ENCODE measurements at places on chromosomes 13 and 19. TPM values are rescaled to one million over a fixed set of nuclear protein-coding genes. Genes with fewer than 3 reads are reported as not detected.

- peak; percentile 49 for DNase-seq
These were observed 854 bp downstream of the RNASEH2B start for GRCh38 chr13:50910485-50910805.

CGB1 gene
- total RNA-seq: not detected

LNX2 gene
- 12.8 TPM for total RNA-seq

DNA sequence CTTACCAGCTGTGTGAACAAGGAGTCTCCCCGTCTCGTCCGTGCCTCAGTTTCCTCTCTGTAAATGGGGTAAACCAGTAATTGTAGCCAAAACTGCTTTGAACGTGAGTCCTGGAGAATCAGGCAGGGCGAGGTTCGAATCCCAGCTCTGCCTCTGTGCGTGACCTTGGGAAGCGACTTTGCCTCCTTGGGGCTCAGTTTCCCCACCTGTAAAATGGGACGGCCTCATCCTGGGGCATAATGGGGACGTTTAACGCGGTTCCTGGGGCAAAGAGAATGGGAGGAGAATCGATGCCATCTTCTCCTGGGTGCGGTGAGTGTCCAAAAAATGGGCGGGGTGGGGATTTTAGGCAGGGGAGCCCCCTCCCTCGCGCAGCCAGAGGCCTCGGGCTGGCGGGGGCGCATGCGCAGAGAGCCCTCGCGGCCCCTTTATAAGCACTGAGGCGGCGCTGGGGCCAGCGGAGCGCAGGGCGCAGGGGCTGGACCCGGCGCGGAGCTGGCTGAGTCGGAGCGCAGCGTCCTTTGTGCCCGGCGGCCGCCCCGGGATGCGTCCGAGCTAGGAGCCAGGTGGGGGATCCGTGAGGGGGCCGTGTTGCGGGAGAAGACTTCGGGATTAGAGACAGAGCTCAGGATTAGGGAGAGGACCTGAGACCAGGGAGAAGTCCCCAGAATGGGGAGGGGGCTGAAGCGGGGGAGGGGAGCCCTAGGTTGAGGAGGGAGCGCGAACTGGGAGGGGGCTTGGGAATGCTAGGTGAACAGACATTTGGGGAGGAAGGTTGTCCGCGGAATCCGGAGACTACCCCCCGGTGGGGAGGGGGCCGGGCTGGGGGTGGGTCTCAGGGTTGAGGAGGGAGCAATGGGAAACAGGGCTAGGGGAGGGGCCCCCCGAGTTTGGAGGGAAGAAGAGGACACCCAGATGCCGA lies at the start of gene NCAN:
Gene NCAN, plus strand, starts transcription at position 460 of the 922 bp plus-strand sequence. CDS start 4,996 bp downstream, outside the sequence.
- no peak for DNase-seq

- no peak for DNase-seq
These were observed 79.3 kb upstream of the STK24 start for GRCh38 chr13:98656223-98656622.

KIR2DL4 gene
- not detected for total RNA-seq

DNA sequence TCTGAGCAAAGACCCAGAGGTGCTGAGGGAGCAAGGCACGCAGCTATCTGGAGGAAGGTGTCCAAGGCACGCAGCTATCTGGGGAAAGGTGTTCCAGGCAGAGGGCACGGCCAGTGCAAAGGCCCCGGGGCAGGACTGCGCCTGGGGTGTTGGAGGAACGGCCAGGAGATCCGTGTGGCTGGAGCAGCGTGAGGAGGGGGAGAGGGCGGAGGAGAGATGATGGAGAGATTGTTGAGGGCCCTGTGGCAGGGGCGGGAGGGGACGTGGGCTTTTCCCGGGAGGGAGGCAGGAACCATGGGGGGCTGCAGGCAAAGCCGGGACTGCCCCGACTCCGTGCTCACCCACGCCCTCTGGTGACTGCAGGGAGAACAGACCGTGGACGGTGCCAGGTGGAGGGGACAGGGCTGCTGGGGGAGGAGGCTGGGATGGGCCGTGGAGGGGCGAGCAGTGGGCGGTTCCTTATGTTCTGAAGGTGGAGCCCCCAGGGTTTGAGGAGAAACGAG lies 13.3 kb upstream of the MISP start:
- peak; percentile 70 for DNase-seq

CHST8 gene
- total RNA-seq: 0.09 TPM

N4BP2L1 gene
- 13.8 TPM for total RNA-seq

DNA sequence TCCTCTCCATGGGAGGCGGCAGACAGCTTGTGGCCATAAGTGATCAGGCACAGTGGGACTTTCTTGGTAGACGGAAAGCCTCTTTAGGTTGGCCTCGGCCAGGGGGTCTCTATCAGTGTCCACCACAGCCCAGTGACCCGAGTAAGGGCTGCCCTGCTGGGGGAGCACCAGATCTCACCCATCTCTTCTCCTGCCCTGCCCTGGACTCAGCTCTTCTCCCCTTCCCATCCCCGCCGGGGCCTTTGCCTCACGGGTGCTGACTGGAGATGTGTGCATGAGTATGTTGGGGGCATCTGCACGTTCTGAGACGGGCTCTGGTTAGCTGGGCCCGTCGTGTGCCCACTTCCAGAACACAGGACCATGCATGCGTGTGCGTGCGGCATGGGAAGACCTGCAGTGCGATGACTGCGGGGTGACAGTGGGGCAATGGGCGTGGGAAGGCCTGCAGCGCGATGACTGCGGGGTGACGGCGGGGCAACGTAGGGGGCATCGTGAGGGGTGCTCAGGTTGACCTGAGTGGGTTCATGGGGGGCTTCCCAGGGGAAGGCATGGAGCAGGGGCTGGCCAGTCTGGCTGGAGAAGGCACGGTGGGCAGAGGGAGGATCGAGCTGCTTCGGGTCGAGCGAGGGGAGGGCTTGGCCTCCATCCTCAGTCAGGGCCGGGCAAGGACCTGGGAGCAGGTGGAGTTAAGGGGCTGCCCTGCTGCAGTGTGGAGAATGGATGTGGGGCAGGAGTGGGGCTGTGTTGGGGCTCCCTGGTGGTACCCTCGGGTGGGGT lies 15.9 kb downstream of the EPN1 start:
- DNase-seq: no peak

DNA sequence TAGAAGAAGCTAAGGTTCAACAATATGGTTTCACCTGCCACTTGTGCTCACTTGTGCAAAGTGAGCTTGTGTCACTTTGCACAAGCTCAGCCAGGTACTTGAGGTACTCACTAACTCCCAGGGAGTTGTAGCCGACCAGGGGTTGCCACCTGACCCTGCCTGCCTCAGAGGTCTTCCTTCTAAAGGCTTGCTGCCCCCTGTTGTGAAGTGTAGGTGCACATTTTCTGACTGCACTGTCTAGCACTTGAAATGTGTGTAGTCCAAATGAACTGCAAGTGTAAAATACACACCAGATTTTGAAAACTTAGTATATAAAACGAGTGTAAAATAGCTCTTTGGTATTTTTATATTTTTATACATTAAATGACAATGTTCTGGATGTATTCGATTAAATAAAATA lies 230.8 kb downstream of the DLEU7 start:
- DNase-seq: no peak

GAPDHS gene
- total RNA-seq: not detected

KLK7 gene
- total RNA-seq: not detected

GRCh38 chr19:2296141-2296540 lies 11.8 kb downstream of the LINGO3 start:
- no peak for DNase-seq

ZNF254 gene
- 23.3 TPM for total RNA-seq

GRCh38 chr19:47107202-47107952 lies 6.2 kb downstream of the ZC3H4 start:
- DNase-seq: peak; percentile 55

PTPRS gene
- 17.5 TPM for total RNA-seq

DNA sequence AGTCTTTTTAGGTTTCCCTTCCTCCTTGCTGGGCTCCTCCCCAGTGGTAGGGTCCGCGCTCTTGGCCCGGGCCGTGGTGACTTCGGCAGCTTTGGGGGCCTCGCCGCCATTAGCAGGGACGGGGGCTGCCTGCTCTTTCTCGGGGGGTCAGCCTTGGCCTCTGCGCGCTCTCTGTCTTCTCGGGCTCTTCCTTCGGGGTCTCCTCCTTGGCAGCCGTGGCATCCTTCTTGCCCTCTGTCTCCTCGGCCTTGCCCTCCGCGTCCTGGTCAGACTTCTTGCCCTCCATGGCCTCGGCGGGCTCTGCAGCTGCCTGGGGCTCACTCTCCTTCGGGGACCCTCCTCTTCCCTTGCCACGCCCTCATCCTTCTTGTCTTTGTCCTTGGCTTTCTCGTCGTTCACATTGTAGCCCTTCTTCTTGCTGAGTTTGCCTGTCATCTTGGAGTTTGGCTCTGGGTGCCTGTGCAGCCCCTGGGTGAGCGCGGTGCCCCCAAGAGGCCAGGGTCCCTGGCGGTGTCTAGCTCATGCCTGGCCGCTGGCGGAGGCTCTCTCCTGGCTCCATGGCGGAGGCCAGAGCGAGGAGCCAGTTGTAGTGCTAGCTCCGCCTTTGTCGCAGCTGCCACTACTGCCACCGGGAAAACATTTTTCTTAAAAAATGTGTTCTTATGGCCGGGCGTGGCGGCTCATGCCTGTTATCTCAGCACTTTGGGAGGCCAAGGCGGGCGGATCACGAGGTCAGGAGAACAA lies 283.0 kb upstream of the SGCG start:
- no peak for DNase-seq

DNA sequence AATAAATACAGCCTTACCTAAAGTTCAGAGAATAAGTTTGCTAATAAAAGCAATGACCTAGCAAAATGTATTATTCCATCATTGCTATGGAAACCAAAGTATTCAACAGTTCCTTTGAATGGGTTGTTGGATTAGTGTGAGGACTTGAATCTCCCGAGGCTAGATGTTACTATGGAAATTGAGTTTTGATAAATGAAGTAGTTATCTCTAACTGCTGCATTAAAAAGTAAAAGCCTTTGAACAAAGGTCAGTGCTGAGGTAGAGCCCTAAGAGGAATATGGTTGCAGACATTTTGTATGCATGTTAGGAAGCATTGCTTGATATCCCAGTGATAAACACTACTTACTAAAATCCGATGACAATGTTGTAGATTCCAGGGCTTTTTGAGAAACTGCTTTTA lies 6.2 kb downstream of the KLF5 start:
- DNase-seq: no peak

DNA sequence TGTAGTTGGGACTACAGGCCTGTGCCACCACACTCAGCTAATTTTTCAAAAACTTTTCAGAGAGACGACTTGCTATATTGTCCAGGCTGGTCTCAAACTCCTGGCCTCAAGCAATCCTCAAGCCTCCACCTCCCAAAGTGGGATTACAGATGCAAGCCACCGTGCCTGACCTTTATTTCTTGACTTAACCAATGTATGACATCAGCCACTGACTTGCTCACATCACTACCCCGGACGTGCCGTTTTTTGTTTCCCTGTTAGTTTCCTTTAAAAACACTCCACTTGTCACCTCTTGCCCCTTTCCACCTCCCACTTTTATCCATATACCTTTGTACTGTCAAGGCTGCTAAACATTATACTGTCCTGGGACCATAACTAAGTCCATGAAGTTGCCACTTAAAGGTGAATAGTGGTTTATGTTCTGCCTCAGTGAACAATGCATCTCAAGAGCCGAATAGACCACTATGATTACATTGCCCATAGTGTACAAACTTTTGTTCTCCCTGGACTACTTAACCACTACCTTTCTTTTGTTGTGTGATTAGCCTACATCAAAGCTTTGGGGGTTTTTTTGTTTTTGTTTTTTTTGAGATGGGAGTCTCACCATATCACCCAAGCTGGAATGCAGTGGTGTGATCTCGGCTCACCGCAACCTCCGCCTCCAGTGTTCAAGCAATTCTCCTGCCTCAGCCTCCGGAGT lies 2.3 kb upstream of the EPHX3 start:
- DNase-seq: no peak

N4BP2L2 gene
- 98.7 TPM for total RNA-seq

DNA sequence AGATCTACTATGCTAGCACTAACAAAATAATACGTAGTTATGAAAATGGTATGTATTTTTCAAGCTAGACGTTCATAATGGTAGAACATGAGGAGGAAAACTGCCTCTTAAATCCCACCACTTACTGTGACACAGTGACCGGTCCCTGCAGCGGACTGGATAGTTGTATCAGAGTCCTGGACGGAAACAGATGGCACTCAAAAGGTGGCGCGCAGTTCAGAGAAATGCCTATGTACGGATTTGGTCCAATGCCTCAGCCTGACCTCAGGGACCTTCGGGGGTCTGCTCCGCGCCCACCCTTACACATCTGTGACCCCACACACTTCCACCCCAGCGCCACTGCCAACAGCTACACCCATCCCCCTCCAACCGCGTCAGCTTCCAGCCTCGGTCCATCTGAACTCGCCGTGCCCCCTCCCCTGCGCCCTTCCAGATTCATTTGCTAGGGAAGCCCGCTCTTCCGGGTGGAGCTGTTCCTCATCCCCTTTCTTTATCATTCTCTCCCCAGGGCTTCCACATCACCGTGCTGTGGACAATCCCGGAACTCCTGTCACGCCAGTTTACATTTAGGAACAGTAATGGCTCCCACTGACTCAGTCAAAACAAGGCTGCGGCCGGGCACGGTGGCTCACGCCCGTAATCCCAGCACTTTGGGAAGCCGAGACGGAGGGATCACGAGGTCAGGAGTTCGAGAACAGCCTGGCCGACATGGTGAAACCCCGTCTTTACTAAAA lies 792 bp upstream of the LENG8 start:
- DNase-seq: peak; percentile 75

GRCh38 chr13:28356561-28357021 lies 138.3 kb downstream of the FLT1 start:
- DNase-seq: peak; percentile 37

KLK6 gene
- not detected for total RNA-seq

DNA sequence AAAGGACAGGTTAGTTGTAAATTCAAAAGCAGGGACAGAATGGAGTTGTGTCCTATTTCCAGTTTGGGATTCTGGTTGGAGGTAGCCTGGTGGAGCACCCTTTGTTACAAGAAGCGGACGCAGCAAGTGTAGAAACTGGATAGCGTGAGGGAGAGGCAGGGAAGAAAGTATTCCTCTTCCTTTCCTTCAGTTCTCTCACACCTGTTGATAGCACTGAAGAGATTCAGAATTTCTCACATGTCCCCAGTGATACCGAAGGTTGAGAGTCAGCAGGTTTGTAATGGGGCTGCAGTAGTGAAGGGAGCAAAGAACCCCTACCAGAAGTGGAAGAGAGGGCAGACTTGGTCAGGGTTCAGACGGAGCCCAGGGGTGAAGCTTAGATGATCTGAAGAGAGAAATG lies 399.2 kb downstream of the SPRY2 start:
- no peak for DNase-seq

GRCh38 chr19:51120160-51120559 lies 4.5 kb upstream of the SIGLEC9 start:
- DNase-seq: no peak

GRCh38 chr19:45820413-45821102 lies 5.5 kb upstream of the RSPH6A start:
- DNase-seq: peak; percentile 76

- DNase-seq: no peak
These were observed 24.7 kb downstream of the KEAP1 start for GRCh38 chr19:10478476-10478875.

- DNase-seq: no peak
These were observed 15.7 kb downstream of the TMEM150B start for GRCh38 chr19:55309448-55309847.

DNA sequence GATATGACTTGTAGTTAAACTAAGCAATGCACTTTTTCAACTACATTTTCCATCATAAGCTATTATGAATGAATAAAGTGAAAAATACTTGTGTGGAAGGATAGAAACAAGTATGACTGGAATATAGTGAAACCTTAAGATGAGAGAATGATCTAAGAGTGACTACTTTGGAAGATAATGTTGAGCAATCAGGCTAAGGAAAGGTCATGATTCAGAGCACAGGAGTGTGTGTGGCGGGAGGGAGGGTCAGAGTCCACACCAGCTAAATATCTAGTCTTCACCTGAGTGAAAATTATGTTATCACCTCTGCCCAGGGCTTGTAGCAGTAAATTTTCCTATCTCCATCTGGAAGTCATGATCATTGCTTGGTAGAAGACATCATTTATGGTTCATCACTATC lies 833.4 kb upstream of the ATXN8OS start:
- DNase-seq: no peak

- peak; percentile 67 for DNase-seq
These were observed 153.9 kb downstream of the TEX29 start for GRCh38 chr13:111474136-111475002.

UNC13A gene
- total RNA-seq: under 0.01 TPM

Data from dermis blood vessel endothelial cell (primary cell).